ENCODE measurements at places on chromosomes 13 and 19.
A peak's percentile ranks its signal among the peaks of the same experiment; 100 is the strongest.

DNA sequence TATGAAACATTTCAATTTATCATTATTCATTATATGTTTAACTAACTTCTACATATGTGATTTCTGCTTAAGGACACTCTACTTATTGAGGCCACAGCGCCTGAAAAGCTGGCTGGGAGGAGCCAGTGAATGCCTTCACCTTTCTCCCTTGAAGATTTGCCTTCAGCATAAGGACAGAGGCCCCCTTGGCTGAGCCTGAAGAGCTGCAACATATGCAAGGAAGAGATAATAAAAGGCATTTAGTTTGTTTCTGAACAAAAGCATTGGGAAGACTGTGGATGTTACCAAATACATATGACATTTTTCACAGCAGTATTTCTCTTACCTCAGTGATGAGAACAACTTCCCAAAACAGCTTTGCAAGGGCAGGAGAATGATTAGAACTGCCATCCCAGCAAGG lies 92.1 kb downstream of the ABCC4 start:
- DNase-seq = no peak

GRCh38 chr19:42421591-42422031 lies 5.6 kb downstream of the LIPE start:
- no peak for DNase-seq

- no peak for DNase-seq
These were observed 262.3 kb downstream of the POU4F1 start for GRCh38 chr13:78341032-78341431.

DNA sequence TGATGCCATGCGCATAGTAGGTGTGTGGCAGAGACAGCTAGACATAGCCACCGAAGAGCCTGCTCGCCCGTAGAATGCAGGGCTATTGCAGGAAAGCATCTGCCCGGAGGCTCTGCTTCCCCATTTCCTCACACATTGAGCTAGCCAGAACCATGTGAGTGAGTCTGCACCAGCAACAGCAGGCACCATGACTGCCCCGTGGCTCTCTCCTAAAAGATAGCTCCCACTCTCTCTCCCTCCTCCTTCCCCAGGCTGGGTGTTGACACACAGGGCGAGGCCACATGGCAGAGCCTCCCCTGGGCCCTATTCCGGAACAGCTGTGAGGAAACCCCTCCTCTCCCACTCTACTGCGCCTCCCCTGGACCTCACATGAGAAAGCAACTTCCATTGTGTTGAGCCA lies 52.3 kb upstream of the ATP12A start:
- no peak for DNase-seq

DNA sequence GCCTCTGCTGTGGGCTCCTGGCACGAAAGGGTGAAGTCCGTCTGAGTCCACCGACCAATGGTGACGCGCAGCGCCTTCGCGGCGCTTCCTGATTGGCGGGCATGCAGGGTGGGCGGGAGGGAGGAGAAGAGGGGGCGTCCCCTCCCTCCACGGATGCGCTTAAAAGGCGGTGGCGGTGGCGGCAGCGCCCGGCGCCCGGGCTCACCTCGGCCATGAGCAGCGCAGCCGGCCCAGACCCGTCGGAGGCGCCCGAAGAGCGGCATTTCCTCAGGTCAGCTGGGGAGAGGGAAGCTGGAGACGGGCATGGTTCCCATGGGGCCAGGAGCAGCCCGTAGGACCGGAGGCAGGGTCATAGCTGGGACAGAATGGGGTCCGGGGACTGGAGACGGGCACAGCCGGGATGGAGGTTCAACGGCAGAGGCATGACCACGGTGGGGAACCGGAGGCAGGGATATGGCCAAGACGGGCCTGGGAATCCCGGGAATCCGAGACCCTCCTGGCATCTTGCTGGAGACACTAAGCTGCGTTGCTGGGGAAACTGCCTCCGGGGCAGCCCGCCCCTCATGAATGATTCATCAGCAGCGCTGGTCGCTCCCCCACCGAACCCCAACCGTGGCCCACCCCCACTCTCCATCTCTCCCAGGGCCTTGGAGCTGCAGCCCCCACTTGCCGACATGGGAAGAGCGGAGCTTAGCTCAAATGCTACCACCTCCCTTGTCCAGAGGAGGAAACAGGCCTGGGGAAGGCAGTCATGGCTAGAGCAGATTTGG lies at the start of gene YJEFN3:
Gene YJEFN3, plus strand, starts transcription at position 191 of the 770 bp plus-strand sequence. Its CDS starts 22 bp downstream, at position 213.
- DNase-seq = no peak

GRCh38 chr13:33312150-33312860 lies 26.8 kb upstream of the STARD13 start:
- DNase-seq = no peak

DNA sequence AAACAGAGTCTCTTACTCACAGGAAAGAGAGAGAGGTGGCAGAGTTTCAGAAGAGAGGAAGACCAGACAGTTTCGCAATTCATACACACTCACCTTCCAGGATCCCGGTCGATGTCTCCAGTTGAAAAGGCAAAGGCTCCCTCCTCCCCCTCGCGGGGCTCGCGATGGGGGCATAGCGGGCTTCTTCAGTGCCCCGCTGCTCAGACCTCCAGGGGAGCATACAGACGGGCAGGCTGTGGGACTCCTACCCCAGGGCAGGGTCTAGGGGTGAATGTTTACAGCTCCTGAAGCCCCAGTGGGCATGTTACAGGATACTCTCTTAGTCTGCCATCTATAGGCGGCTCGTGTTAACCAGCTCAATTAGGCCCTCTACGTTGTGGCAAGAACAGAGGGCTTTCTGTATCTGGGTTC lies 139.2 kb downstream of the SLITRK5 start:
- no peak for DNase-seq

GRCh38 chr13:35164324-35164932 lies 222.4 kb downstream of the NBEA start:
- no peak for DNase-seq

DNA sequence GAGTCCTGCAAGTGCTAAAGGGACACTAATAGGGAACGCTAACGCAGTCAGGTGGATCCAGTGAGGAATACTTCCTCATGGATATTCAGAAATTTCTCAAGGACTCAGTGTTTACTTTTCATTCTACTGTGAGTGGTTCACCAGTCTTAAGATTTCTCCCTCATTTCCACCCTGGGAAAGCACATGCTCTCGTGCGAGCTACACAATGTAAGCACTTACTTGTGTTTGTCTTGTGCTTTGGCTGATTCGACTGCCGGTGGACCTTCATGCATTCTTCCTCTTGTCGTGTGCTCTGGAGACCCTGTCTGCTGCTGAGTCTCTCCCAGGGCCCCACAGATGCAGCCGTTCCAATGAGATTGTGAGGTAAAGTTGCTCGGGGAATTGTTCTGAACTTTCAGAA lies 180.1 kb downstream of the NUFIP1 start:
- DNase-seq = peak; percentile 1

Data from left forelimb (tissue), 1 donor.